Spleen (tissue), 13 donors: ENCODE measurements at places on chromosomes 2 and 18. TPM values are rescaled to one million over a fixed set of nuclear protein-coding genes. Genes with fewer than 3 reads are reported as not detected.
A peak's percentile ranks its signal among the peaks of the same experiment; 100 is the strongest.

DNA sequence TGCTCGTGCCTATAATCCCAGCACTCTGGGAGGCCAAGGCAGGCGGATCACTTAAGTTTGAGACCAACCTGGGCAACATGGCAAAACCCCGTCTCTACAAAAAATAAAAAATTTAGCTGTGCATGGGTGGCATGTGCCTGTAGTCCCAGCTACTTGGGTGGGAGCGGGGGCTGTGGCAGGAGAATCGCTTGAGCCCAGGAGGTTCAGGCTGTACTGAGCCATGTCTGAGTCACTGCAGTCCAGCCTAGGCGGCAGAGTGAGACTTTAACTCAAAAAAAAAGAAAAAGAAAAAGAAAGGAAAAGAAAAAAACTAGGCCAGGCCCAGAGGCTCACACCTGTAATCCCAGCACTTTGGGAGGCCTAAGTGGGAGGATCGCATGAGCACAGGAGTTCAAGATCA lies 30.8 kb downstream of the TWSG1 start:
- no peak for DNase-seq

GRCh38 chr2:143356336-143356735 lies 227.1 kb downstream of the ARHGAP15 start:
- DNase-seq: no peak

- peak; percentile 19 for DNase-seq
Observed at GRCh38 chr2:128535953-128536352, 217.3 kb upstream of the HS6ST1 start.

DNA sequence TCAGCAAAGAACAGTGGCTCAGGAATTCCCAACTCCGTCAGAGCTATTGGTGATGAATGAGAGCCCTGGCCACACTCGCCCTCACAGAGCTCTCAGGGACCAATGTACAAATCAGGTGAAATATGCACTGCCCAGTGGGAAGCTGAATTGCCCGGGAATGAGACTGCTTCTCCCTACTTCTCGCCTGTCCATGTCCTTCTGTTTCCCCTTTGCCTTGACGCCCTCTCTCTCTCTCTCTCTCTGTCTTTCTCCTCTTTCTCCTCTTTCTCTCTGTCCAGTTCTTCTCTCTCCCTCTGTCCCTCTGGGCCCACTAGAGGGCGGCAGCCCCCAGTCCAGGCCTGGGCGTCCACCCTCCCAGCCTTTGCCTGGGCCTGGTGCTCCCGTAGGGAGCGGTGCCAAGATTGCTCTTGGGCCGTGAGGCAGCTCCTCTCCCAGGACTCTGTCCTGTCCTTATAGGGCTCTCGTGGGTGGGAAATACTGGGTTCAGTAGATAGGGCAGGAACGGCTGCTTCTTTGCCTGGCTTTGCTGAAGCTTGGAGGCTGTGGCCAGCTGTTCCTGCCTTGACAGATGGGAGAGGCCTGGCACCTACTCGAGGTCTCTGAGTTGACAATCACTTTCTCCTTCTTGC lies 28.4 kb upstream of the PUM2 start:
- DNase-seq: peak; percentile 85

- DNase-seq: peak; percentile 78
Observed at GRCh38 chr2:241741016-241741415, 6.6 kb downstream of the D2HGDH start.

GRCh38 chr2:124241-124880 lies 78.1 kb upstream of the FAM110C start:
- no peak for DNase-seq

DNA sequence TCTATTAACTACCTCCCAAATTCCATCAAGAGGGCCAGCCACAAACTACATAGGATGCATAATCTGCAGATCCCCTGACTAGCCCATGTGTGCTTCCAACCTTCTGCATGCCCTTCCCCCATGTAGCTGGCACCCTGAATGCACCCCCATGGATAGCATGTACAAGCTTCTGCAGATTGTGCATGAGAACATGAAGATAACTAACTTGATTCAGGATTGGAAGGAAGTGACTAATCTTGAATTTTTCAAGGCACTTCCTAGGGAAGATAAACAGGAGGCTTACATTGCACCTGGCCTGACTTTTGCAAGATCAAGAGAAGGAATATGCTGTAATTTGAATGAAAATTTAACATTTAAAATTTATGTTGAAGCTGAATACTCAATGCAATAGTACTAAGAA lies 66.7 kb downstream of the CDC42EP3 start:
- DNase-seq: no peak

DNA sequence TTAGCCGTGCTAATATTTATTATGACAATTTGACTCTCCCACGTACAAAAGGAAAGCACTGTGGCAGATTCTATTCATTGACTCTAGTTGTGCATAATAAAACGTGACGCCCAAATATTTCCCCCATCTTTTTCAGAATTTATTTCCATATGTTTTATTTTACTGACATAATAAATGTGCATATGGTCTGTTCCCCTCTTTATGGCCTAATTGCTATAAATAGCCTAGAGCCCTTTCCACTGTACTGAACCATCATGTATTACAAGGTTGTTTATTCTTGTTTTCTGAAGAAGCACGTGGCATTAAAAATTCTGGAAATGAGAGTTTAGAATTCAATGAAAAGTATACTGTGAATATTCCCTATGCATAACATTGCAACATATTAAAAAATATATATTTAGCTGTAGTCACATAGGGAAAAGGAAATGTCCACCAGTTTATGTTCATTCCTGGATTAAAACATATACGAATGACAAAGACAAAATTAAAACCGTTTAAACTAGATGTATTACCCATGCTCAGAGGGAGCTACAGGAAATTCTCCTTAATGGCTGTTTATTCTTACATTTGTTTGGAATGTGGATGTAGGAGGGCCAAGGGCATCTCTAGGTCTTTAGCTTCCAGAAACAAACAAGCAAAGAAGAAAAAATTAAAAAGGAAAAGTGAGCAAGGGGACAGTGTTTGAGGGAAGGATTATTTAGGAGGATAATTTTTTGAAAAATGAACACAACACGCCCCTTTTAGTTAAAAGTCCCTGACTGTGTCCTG lies 122.1 kb upstream of the MMADHC start:
- DNase-seq: no peak

GRCh38 chr18:29321561-29321960 lies 1144.6 kb upstream of the CDH2 start:
- no peak for DNase-seq

The CNDP1 gene
- total RNA-seq: 0.13 TPM

The ACVR1C gene
- 0.43 TPM for total RNA-seq

The CFAP65 gene
- not detected for total RNA-seq

The NRBP1 gene
- 60.7 TPM for total RNA-seq

The REG3G gene
- total RNA-seq: 1.0 TPM
